ENCODE measurements at places on chromosomes 4 and X. TPM values are rescaled to one million over a fixed set of nuclear protein-coding genes. Genes with fewer than 3 reads are reported as not detected.

ETNPPL gene
- not detected for total RNA-seq

MAGEA11 gene
- not detected for total RNA-seq

EDA2R gene
- total RNA-seq, result 0.21 TPM

ARHGAP6 gene
- 9.1 TPM for total RNA-seq

CSAG1 gene
- total RNA-seq, result not detected

BGN gene
- 25.9 TPM for total RNA-seq

PROM1 gene
- total RNA-seq, result 1.3 TPM

CTAG1A gene
- total RNA-seq, result not detected

NRK gene
- total RNA-seq, result 0.05 TPM

Measured in lower leg skin (tissue), 4 donors.